ENCODE measurements at places on chromosomes 16 and 17.

- no peak for DNase-seq
Measured at GRCh38 chr16:88842806-88843205, 13.9 kb downstream of the GALNS start.

DNA sequence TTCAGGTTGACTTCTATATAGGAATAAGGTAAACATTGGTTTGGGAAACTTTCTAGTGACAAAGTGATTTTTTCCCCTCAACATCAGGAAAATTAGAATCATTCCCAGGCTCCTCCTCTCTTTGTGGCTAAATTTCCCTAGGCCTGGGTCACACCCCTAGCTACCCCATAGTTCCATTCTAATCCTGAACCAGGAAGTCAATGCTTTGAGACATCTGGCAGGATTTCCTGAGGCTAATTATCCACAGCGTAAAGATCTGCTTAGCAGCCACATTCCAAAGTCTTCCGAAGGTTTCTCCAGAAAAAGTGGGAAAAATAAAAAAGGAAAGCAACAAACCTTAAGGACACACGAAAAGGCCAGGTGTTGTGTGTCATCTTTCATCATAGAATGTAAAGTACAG, 60.3 kb upstream of the CORO6 start:
- DNase-seq: no peak

- DNase-seq: no peak
Measured at GRCh38 chr16:88817785-88818574, 6.3 kb upstream of the APRT start.

DNA sequence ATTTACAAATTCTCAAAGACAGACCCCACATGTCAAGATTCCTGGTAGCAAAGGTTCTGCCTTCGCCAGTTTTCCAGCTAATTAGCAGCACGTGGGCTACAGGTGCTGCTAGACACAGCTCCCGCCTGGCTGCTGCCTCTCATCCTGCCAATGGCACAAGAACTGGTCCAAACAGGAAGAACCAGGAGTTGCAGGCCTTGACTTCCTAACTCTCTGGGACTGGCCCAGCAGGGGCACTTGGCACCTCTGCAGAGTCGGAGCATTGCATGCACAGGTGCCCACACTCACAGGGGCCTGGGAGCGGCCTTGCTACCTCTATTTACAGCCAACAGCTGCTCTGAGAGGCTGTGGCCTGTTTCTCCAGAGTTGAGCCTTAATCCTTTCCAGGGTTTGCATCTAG, 39.6 kb downstream of the TK2 start:
- no peak for DNase-seq

Data from effector memory CD4-positive, alpha-beta T cell (primary cell).